SW 1271 (cell line): ENCODE measurements at places on chromosomes 13 and 19.

GRCh38 chr19:33039108-33039599 is 25.5 kb downstream of the RHPN2 start:
- DNase-seq = no peak

- no peak for DNase-seq
Measured at GRCh38 chr13:29964181-29964845, 113.9 kb upstream of the UBL3 start.

- DNase-seq = no peak
Measured at GRCh38 chr13:39272994-39273393, 234.7 kb downstream of the NHLRC3 start.

GRCh38 chr13:76600081-76600480 is 286.1 kb downstream of the KCTD12 start:
- DNase-seq = no peak

DNA sequence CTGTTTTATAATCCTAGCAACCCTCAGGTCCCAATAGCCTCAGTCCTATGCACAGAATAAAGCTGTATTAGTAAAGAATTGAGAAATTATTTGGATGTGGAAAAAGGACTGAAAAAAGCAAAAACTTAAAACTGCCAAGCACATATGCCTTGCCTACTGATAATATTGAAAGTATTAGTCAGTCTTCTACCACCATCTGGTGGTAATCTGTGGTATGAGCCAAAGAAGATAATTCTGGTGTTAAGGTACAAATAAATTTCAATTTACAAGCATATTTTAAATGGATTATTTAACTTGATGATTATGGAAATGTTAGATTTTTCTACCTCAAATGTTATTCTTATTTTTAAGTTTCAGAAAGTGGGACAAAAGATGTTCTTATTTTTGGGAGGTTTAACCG is 460.3 kb upstream of the KLHL1 start:
- no peak for DNase-seq

GRCh38 chr19:23343434-23344010 is 51.7 kb downstream of the ZNF91 start:
- DNase-seq = no peak

- DNase-seq = no peak
Measured at GRCh38 chr19:53156850-53157249, 2.0 kb downstream of the ZNF347 start.

GRCh38 chr19:4456476-4456842 is 1.1 kb downstream of the UBXN6 start:
- DNase-seq = no peak

DNA sequence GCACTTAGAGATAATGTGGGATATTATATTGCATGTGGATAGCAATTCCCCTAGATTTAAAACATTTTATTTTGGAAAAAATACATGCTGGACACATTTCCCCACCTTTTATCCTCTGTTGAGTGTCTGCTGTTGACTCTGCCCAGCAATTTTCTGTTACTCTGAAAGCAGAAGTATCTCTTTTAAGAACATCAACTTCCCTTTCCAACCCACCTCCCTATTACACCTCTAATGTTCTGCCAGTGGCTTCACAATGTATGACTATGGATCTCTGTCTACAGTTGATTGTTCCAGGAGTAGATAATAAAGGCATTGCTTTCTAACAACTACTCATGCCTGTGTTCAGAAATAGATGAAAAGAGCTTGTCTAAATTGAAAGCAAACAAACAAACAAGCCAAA is 754.8 kb upstream of the SLITRK6 start:
- DNase-seq = no peak

GRCh38 chr19:35268536-35269437 is at the start of gene USF2:
Gene USF2, plus strand, starts transcription at chr19:35268962. Its CDS starts 140 bp downstream, at chr19:35269102.
- DNase-seq = peak; percentile 34
